ENCODE measurements at places on chromosomes 7 and 10. TPM values are rescaled to one million over a fixed set of nuclear protein-coding genes. Genes with fewer than 3 reads are reported as not detected.
A peak's percentile ranks its signal among the peaks of the same experiment; 100 is the strongest.

- no peak for DNase-seq
Observed at GRCh38 chr10:49220679-49221078, 32.5 kb upstream of the TMEM273 start.

GRCh38 chr7:99789441-99790070, 5.6 kb upstream of the CYP3A4 start:
- peak; percentile 36 for DNase-seq

TAX1BP1 gene
- 101 TPM for total RNA-seq

DNA sequence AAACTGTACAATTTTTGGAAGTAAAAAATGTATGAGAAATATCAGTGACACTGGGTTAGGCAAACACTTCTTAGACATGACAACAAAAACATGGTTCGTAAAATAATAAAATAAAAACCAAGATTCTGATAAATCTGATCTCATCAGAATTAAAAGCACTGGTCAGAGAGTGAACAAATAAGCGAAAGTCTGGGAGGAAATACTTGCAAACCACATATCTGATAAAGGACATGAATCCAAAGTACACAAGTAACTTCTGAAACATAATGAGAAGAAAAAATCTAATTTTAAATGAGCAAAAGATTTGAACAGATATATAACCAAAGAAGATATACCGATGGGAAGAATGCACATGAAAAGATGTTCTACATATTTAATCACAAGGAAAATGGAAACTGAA, 91.5 kb downstream of the RTKN2 start:
- DNase-seq, result no peak

DNA sequence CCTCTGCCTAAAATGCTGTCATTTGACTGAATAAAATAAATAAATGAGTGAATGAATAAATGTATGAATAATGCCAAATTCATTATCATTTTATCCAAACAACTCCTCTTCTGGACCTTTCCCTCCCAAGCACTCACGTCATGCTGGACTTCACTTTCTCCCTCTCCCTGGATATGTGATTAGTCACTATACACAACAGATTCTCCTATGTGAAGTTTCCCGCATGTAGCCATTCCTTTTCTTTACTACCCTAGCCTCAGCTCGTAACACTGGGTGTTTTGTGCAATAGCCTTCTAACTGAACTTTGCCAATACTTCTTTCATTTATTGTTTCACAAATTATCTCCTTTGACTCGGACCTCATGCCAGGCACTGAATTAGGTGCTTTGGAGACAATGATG, 87.6 kb upstream of the IL6 start:
- no peak for DNase-seq

GRCh38 chr10:122665329-122665860, 34.3 kb downstream of the C10orf120 start:
- no peak for DNase-seq

IL2RA gene
- total RNA-seq, result 659 TPM

PTEN gene
- 38.1 TPM for total RNA-seq

SEMA3D gene
- total RNA-seq, result not detected

EIF5AL1 gene
- total RNA-seq, result 0.18 TPM

DNA sequence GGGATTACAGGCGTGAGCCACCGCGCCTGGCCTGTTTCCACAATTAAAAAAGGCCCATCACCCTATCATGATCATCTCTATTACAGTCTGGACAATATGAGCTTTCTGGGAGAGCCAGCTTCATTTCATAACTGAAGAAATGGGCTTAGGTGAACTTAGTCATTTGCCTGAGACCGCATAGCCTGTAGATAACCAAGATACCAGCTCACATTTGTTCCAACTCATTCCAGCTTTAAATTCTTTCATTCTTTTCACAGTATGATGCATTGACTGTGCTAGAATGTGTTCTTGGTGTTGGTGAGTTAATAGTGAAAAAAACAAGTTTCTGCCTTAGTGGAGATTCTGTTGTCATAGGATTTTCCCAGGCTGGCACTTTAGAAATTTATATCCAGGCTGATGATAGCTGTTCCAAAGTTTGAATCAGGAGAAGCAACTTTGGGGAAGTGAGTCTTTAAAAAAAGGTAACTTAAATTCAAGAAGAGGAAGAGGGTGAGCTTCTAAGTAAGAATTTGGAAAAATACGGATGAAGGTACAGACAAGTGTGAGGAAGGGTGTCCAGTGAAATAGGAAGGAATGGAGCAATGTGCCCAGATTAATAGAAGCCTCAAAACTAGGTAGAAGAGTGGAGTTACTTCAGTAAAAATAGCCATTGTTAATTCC, 2.1 kb upstream of the H2AZ2 start:
- DNase-seq, result no peak

- no peak for DNase-seq
Observed at GRCh38 chr7:42580061-42580460, 331.8 kb downstream of the C7orf25 start.

DNA sequence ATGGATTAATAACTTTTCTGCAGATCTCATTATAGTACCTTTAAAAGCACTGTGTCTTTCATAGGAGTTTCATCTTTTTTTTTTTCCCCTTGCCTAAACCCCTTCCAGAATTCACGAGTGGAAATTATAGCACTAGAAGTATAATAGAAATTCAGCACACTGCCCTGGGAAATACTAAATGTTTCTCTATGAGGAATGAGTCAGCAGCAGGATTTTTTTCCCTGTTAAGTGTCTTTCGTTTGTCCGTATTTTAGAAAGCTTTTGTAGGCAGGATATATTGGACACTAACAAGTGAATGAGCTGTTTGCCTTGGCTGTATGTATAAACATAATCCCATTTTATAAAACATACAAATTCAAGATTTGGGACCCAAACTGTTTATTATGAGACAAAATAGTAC, 105.8 kb downstream of the EXOC4 start:
- DNase-seq, result no peak

DNA sequence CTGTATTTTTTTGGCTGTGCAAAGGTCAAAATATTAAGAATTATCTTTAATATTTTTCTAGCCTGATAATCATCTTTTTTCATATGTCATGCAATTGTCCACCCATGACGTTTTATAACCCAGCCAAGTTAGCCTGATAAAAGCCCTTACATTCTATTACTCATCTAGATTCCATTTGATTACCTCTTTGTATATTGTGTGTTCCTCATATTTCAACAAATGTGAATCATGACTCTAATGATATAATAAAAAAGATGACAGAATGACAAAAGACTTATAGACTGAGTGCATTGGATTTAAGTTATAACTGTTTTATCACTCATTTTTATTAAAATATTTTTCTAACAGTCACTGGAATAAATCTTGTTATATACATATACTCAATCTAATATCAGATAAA, 1560.0 kb upstream of the LRRTM3 start:
- no peak for DNase-seq

PNLIPRP1 gene
- not detected for total RNA-seq

NPSR1 gene
- total RNA-seq, result not detected

GRCh38 chr10:13834581-13835286, 248.0 kb downstream of the PRPF18 start:
- DNase-seq, result no peak

DNA sequence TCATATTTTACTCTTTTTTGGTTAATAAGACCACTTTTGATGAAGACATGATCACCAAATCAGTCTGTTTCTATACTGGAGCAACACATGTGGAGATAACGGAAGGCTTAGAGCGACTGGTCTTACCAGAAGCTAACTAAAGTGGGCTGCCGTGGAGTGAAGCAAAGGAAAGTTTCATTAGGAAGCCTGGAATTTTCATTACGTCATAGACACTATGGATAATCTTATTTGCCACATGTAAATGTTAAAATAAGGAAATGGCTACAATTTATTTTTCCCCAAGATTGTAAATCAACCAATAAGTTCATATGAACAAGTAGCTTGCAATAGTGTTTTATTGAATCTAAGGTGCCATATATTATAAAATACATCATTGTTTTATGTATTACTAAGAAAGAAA, 185.4 kb downstream of the PHTF2 start:
- DNase-seq, result no peak

SLC16A9 gene
- total RNA-seq, result 1.0 TPM

CCDC7 gene
- 9.0 TPM for total RNA-seq

DNA sequence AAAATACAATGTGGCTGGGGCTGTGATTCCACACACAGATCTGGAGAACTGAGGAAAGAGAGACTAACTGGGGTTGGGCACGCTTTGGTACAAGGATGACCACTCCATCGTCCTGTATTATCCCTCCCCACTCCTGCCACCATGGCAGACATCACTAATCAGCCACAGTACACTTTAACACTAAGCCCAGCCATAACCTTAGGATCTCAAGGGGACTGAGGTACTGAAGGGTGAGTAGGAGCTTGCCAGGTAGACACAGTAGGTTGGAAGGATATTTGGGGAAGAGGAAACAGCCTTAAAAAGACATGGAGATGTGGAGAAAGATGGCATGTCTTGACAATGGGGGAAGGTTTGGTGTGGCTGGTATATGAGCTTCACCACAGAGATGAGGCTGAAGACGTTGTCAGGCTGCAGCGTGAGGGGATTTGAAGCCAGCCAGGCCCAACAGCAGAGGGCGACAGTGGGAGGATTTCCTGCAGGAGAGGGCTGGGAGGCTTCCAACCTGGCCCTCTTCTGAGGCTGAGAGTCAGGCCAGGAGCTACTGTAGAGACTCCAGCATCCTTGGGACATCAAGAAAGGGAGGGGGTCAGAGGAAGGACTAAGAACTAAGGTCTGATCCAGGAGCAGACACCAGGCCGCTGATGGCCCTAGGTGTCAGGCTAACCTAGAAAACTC, 58.6 kb upstream of the COL13A1 start:
- peak; percentile 61 for DNase-seq

EVX1 gene
- not detected for total RNA-seq

GRCh38 chr7:77808517-77808916, 9.9 kb downstream of the PHTF2 start:
- DNase-seq, result no peak

SDK1 gene
- 1.9 TPM for total RNA-seq

CHRM2 gene
- total RNA-seq, result not detected

Data from activated CD4-positive, alpha-beta T cell treated with anti-CD3 and anti-CD28 coated beads for 36 hours (primary cell).